ENCODE measurements at places on chromosomes 6 and 20.

GRCh38 chr6:89260832-89261231 is 43.7 kb upstream of the GABRR1 start:
- DNase-seq, result no peak

DNA sequence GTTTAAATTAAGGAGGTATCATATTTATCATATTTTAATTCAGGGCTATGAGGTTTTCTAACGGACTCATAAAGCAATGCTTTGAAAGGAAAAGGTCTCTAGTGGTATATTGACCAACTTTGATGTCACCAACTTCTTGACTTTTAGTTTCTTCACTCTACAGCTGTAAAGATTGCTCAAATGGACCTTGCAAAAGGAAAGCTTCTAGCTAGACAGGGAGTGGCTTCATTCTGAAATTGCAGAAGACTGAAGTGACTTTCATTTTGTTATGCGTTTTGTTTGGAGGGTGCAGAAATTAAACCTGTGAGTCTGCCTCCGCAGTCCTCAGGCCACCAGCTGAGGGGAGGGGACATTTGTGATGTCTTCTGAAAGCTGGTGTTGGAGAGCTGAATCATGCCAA is 95.7 kb downstream of the SLC24A3 start:
- no peak for DNase-seq

- DNase-seq, result no peak
These were observed 70.9 kb downstream of the VIP start for GRCh38 chr6:152821525-152821924.

DNA sequence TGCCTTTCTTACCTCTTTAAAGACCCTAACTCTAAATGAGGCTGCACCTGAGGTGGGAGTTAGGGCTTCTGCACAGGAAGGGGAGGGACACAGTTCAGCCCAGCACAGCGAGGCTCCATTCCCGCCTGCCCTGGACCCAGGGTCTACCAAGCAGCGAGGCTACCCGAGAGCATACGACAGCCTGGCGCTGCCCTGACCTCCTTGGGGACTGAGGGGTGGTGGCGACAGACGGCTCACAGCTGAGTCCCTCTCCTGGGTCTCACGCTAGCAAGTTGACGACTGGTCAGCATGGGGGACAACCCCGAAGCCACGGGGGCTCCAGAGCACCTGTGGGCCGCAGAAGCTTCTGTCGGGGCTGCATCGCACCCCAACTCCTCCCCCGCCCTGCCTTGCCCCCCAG is 24.4 kb downstream of the SLC17A9 start:
- no peak for DNase-seq

- no peak for DNase-seq
These were observed 13.5 kb downstream of the ZNF322 start for GRCh38 chr6:26646074-26646473.

DNA sequence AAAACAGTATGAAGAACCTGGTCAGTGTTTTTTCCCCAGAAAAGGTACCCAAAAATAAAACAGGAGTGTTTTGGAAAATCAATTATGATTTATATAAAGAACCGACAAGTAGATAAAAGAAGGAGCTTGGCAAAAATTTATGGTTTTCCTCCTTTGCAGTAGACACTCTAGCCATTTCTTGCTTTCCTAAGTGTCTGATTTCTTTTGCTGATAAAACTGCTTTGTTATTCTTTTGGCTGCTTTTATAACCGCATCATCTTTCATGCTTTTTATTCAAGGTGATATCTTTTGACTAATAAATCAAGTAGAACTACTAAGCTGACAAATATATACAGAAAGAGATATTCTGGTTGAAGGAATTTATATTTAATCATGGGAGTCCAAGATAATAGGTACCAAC is 16.6 kb downstream of the ATG5 start:
- no peak for DNase-seq

- no peak for DNase-seq
These were observed 6.1 kb downstream of the PRDM13 start for GRCh38 chr6:99612551-99613408.

GRCh38 chr20:42378826-42379225 is 760.6 kb upstream of the CHD6 start:
- DNase-seq, result no peak

DNA sequence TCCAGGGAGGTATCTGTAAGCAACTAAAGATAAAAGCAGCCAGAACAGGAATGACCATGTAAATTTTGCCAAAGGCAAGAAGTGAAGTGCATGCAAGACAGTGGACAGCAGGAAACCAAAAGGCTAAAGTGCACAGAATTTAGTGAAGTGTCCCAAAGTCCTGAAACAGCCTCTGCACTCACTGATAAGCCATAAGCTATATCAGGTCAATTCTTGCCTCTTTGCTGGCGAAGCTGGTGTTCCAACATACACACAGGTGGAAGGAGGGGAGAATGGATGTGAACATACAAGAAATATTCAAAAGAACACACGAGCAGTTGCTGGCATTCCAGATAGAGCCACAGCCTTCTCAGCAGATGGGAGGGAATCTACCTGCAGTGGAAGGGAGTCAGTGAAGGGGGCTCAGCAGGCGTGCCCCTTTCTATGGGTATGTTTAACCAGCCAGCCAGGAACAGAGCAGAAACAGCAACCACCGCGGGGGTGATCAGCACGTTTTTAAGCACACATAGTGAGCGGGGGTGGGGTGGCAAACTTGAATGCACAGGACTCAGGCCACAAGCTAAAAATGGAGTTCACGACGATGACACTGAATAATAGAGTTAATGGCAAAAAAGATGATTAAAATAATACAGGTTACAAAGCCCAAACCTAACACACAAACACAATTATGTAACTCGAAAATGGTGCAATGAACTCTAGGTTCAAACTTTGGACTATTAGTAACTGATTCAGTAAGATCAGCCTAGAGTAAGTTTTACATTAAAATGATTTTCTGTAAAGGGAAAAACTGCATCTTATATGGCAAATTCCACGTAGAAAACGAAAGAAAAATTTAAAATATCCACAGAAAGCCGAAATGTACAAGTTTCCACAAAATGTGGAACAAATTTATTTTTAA is 1.2 kb downstream of the ECI2 start:
- no peak for DNase-seq

GRCh38 chr20:45813006-45813340 is 529 bp downstream of the UBE2C start:
- DNase-seq, result no peak

- DNase-seq, result no peak
These were observed at the start of gene RIN2 for GRCh38 chr20:19758133-19758500. Gene RIN2 (plus strand): TSS chr20:19758258. CDS start chr20:19889602, 131,344 bp downstream.

DNA sequence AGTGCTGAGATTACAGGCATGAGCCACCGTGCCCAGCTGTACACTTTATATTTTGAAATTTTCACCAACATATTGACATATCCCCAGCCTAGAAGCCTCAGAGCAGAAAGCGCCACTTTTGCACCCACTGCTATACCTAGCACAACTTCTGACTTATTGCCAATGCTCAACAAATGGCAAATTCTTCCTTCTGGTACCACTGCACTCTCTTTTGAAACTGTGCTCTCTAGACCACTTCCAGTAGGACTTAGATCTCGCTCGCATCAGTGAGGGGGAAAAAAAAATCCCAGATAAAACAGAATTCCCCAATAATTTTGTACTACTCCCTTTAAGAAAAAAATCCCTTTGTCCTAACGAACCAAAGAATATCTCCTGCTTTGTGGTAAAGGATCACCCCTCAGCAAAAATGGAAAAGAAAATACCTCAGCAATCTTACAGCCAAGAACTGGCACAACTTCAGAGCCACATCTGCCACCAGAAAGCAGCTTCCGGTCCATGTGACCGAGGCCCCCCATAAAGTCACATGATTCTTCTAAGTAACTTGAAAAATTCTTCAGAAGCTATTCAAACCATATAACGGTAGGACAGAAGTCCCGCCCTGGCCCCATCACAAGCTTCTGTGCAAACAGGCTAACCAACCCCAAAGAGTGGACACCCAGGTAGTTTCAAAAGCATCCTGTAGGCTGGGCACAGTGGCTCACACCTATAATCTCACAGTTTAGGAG is 18.5 kb upstream of the IL17F start:
- DNase-seq, result no peak

DNA sequence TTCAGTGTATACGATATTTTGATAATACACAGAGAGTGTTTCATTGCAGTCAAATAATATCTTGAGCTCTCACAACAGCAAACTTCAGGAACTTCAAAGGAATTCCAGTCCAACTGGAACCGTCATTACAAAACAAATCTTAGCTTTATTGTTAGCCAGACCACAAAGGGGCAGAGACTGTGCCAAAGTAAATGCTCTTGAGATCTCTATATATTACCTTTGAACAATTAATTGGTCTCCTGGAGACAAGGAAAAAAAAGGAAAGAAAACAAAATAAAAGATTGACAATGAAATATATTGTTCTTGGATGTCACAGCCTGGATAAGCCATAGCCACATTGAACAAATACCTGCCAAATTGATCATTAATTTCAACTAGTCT is 70.0 kb downstream of the FOXC1 start:
- no peak for DNase-seq

- no peak for DNase-seq
These were observed 97.4 kb downstream of the THBS2 start for GRCh38 chr6:169156108-169156792.

GRCh38 chr6:44868335-44868668 is 459.8 kb upstream of the RUNX2 start:
- DNase-seq, result no peak

GRCh38 chr20:24835195-24835594 is 113.9 kb upstream of the CST7 start:
- DNase-seq, result no peak

DNA sequence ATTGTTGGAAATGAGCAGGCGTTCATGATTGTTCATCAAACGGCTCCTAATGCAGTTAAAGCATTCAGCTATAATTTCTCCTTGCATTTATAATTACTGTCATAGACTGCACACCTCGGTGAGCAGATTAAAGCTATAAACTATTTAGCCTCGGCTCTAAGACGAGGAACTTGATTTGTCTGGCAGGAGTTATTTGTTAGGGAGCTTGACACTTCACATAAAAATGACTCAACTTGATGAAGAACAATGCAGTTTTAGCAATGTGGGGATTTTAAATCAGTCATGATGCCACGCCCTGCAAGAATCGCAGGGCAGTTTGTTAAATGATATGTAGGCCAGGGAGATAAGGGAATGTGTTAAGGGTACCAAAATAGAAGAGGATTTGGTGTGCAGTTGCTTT is 290.2 kb downstream of the TSHZ2 start:
- no peak for DNase-seq

GRCh38 chr6:45677381-45678284 is 299.9 kb upstream of the SUPT3H start:
- no peak for DNase-seq

DNA sequence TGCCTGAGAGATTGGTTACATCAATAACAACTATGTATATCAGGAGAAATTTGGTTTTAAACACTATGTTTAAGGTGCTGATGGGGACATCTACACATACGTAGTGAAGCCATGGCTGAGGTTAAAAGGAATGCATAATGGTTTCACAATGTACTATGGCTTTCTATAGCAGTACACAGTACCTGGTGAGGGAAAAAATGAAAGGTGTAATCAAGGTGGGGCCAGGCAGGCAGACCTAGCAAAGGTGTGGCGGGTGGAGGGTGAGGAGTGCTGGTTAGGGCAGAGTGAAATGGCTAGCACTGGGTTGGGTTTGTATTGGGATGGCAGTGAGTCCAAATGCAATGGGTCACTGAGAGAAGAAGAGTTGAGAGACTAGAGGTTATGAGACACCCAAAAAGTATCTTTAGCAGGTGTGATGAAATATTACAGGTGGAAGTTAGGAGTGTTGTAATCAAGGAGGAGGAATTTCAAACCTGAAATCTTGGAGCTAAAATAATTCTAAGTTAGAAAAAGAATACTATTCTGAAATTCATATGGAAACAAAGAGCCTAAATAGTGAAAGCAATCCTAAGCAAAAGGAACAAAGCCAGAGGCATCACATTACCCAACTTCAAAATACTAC is 22.3 kb downstream of the PAQR8 start:
- no peak for DNase-seq

- no peak for DNase-seq
These were observed 123.0 kb downstream of the PREX1 start for GRCh38 chr20:48704761-48705160.

DNA sequence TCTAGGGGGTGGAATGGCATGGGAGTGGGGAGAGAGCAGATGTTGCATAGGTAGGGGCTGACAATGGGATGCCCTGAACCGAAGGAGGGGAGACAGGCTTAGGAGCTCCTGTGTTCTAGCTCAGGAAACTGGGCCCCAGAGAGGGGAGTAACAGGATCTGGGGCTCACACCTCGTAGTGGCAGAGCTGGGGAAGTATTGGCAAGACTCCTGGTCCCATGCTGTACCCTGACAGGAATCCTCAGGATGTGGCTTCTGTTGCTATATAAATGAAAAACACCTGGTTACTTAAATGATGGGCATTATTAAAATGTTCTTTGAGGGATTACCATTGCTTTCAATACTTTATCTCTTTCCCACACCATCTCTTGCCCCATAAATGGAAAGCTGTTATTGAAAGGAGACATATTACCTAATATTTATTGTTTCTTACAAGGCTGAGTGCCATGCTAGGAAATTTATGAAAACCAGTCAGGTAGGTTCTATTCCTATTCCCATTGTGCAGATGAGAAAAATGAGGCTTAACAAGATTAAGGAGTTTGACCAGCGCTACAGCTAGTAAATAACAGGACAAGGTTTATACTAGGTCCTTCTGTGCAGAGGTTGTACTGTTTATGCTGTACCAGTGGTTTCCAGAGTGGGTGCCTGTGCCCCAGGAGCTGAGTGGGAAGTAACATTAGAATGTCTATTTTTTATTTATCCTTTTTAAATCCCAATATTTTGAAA is 35.3 kb upstream of the TCP11 start:
- DNase-seq, result no peak

DNA sequence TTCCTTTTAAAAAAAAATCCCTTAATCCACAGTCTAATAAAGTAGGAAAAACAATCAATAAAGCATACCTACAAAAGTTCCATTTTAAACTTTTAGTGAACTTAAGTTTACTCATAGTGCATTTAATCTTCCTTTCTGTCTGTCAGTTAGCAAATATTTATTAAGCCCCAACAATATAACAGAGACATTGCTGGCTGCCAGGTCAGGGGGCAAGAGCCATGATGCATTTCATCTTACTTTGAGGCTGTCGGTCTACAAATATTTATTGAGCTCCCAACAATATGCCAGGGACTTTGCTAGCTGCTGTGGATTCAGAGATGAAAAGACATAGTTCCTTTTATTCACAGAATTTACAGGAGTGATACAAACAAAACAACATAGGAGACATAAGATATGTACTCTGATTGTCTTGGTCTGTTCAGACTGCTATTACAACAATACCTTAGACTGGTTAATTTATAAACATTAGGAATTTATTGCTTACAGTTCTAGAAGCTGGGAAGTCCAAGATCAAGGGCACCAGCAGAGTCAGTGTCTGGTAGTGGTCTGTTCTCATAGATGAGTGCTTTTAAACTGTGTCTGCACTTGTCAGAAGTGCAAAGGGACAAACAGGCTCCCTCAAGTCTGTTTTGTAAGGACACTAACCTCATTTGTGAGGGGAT is 118.6 kb downstream of the PLCB1 start:
- no peak for DNase-seq
